ENCODE measurements at places on chromosomes 7 and 10.

DNA sequence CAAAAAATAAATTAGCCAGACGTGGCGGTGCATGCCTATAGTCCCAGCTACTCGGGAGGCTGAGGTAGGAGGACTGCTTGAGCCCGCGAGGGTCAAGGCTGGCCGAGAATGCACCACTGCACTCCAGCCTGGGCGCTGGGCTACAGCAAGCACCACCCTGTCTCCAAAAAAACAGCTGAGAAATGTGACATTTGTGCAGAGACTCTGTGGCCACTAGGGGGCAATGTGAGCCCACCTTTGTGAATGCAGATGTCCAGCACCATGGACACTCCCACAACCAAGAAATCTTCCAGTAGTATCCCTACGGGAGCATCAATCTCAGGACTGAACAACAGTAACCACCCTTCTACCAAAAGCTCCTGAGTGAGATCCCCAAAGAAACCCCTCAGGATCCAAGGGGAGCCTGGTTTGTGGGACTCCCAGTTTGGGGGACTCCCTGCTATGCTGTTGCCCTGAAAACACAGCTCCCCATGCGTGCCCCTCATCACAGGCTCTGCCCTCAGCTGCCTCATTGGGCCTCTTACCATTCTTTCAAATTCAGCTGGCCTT, 6.2 kb upstream of the AHCYL2 start:
- DNase-seq = peak; percentile 69

DNA sequence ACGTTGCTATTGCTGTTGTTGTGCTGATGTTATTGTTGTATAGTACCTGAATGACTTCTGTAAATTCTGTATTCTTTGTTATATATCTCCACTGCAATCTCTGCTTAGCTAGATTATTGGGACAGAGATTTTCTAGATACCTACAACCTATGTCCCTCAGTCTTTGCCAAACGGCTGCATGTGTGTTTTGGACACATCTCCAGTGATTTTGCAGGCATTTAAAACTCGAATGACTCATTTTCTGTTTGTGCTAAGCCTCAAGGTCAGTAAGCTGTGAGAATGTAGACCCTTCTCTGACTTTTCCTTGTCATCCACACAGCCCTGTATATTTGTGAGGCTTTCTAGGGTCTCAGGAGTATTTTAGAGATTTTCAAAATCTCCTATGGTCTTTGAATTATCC, 410.7 kb downstream of the POM121L12 start:
- DNase-seq = no peak

- DNase-seq = no peak
These were observed 1006.6 kb upstream of the LRRN3 start for GRCh38 chr7:110084181-110084807.

- DNase-seq = peak; percentile 94
These were observed 82.7 kb upstream of the C1GALT1 start for GRCh38 chr7:7099584-7100014.

- DNase-seq = no peak
These were observed 39.4 kb upstream of the TNRC18 start for GRCh38 chr7:5463031-5463430.

DNA sequence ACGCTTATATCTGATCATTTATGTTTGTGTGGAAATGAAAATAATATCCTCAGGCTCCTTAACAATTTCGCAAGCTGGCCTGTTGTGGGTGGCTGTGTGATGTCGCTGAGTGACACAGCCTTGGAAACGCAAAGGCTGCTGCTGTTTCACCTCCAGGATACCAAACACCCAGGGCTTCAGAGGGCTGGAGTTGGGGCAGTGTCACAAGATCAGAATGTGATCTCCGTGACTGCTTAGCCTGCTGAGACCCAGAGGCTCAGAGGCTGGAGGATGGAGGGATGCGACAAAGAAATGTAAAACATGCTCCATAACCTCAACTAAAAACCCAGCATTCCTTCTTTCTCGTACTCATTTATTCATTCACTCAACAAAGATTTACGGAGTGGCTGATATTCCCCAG, 37.2 kb upstream of the BMPER start:
- DNase-seq = peak; percentile 14

GRCh38 chr10:1211844-1212570, 155.8 kb downstream of the WDR37 start:
- DNase-seq = no peak

- no peak for DNase-seq
These were observed 42.7 kb upstream of the CHST3 start for GRCh38 chr10:71921324-71922027.

GRCh38 chr10:69851306-69851705, 49.6 kb downstream of the COL13A1 start:
- DNase-seq = no peak

DNA sequence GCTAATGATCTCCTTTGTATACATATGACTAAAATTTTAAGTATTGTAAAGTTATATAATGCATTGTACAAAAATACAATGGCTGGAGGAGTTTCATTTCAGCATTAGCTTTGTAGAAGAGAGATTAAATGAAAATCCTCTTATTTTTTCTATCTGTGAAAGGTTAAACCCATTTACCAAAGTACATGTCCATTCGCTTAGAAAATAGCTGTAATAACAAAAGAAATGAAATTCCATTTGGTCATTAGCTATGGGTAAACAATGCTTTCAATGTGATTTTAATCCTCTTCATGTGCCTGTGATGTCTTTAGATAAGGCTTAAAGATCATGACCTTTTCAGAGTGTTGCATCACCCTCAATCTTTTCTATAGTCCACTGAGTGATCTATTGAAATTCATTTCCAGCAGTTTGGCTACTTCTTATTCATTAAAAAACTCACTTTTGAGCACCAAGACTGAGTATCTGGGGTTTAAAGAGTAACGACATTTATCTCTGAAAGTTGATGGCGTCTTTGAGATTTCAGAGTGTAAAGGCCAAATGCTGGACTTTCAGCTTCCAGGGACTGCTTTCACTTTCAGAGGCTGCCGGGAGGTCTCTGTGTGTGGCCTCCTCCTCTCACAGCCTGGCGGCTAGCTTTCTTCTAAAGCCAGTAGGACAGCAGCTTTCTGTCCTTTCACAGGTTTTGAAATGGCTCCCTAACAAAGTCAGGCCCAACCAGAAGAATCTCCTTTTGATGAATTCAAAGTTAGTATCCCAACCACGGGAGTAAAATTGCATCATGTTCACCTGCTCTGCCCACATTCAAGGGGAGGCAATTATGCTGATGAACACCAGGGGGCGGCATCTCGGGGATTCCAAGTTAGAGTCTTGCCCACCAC, 701.4 kb upstream of the COBL start:
- peak; percentile 0 for DNase-seq

- no peak for DNase-seq
These were observed 138.2 kb downstream of the USP6NL start for GRCh38 chr10:11473128-11473760.

- no peak for DNase-seq
These were observed 173.2 kb upstream of the MTPN start for GRCh38 chr7:136150311-136150710.

GRCh38 chr7:151798851-151799448, 78.0 kb downstream of the PRKAG2 start:
- DNase-seq = peak; percentile 25

DNA sequence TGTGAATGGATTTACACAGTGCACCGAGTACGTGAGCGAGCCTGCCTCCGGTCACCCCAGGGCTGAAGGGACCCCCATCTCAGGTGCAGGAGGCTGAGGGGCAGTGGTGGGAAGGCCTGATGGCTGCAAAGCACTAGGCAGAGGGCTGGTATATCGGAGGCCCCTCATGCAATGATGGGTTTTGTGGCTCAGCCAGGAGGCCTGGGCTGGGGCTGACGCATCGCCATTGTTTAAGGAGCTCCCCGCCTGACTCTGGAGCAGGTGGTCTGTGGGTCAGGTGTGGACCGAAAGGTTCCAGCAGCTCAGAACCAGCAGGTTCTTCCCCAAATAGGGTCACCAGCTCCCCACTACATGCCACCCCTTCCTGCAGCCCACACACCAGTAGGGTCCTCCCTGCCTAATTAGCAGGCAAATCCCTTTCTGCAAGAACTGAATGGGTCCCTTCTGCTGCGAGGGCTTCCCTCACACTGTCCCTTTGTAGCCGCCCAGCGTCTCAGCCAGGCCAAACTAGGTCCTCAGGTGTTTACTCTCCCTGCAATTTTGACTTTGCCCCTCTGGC, 33.0 kb downstream of the OAT start:
- no peak for DNase-seq

DNA sequence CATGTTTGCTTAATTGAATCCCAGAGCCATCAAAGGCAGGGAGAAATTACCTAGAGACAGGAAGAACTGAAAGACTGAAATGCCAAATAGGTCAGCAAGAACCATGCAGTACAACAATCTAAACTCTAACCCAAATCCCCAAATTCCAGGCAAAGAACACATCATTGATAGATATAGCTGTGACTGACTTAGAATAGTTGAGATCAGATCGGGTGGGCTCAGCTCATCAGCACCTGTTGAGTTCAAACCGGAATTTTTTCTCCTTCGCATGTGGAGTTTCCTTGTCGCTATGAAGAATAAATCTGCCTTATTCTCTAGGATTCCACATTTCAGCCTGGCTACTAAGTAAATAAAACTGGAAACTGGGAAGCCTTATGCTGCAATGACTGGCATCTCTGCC, 1.4 kb downstream of the ANKMY2 start:
- no peak for DNase-seq

- no peak for DNase-seq
These were observed 339.9 kb downstream of the BMPER start for GRCh38 chr7:34245246-34245645.

DNA sequence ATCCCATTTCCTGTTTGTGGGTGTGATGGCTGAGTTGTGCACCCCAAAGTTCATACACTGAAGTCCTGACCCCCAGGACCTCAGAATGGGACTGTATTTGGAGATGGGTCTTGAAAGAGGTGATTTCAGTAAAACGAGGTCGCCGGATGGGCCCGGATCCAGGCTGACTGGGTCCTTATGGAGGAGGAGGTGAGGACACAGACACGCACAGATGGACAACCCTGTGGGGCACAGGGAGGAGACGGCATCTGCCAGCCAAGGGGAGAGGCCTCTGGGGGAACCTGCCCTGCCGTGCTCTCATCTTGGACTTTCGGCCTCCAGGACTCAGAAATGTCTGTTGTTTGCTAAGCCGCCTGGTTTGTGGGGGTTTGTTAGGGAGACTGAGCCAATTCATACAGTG, 61.1 kb downstream of the PTPRN2 start:
- no peak for DNase-seq

DNA sequence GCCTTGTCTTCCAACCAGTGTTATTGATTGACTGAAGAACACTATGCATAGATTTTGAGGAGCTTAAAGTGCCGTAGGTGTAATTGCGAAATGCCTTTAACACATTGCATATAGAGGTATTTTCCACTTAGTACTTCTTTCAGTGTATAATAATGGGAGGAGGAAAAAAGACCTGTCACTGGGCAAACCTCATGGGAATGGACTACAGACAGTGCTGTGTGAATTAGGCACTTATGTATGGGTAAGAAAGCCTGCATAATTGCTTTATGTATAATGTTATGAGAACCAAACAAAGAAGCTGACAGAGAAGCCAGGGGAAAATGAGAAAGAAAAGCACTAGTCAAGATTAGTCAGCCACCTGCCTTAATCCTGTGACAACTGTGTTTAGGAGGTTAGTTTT, 12.4 kb upstream of the SCRN1 start:
- no peak for DNase-seq

- no peak for DNase-seq
These were observed 790 bp downstream of the ADAM22 start for GRCh38 chr7:87934699-87935383.

DNA sequence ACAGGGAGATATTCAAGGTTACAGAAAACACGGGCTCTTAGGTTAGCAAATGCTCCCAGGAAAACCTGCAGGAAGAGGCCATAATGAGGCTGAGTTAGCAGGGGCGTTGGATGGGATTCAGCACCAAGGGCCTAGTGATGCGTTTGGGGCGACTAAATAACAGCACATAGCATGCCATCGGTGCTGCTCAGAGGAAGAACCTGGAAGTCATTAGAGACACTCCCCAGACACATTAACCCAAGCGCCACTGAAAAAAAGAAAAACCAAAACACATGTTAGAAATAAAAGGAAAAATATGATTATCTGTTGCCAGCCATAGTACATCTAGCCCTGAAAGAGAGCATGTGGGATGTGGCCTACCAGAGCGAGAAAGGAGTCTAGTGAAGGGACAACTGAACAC, 28.8 kb upstream of the OPALIN start:
- DNase-seq = no peak

GRCh38 chr10:90394311-90394710, 463.5 kb downstream of the HTR7 start:
- DNase-seq = no peak

GRCh38 chr7:70344726-70345125, 746.5 kb downstream of the AUTS2 start:
- no peak for DNase-seq

DNA sequence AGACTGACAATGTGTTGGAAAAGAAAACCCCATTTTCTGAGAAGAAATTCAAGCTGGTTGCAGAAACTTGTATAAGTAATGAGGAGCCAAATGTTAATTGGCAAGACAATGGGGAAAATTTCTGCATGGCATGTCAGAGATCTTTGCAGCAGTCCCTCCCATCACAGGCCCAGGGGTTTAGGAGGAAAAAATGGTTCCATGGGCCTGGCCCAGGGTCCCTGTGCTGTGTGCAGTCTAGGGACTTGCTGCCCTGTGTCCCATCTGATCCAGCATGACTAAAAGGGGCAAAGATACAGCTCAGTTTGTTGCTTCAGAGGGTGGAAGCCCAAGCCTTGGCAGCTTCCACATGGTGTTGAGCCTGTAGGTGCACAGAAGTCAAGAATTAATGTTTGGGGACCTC, 440.3 kb upstream of the TPK1 start:
- no peak for DNase-seq

DNA sequence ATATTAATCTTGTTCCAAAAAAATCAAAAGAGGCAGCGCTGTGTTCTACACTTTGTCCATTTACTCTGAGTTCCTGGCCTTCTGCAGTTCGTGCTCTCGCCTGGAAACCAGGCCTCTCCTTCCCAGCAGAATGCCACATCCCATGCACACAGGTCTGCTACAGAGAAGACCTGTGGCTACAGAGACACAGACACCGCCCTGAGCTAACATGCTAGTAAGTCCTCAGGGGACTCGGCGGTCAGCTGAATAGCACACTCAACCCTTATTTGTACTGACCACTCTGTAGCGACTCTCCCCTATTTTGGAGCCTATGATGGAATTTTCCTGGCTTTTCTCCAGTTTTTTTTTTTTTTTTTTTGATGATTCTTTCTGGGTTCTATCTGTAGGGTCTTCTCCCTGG, 12.8 kb downstream of the CREB3L2 start:
- no peak for DNase-seq

GRCh38 chr7:65800890-65801341, 72.0 kb upstream of the VKORC1L1 start:
- no peak for DNase-seq

GRCh38 chr10:132638130-132638515, 100.5 kb downstream of the INPP5A start:
- no peak for DNase-seq

GRCh38 chr7:134254311-134254710, 62.4 kb downstream of the SLC35B4 start:
- peak; percentile 8 for DNase-seq

DNA sequence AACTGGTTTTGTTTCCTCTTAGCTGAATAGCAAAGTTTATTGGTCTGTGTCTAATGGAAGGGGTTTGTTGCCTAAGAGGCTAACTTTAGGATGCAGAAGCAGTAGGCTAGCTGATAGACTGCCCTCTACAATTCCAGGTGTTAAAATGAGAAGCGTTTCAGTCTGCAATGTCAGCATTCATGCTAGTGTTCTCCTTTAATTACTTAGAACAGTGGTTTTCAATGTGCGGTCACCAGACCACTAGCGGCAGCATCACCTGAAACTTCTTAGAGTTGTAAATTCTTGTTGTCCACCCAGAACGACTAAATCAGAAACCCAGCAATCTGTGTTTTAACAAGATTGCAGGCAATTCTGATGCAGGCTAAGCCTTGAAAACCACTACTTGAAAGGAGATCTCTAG, 392.9 kb downstream of the IPMK start:
- no peak for DNase-seq

Measured in iris pigment epithelial cell (primary cell).